Glomerular endothelial cell (primary cell): ENCODE measurements at places on chromosomes 7 and 10. TPM values are rescaled to one million over a fixed set of nuclear protein-coding genes. Genes with fewer than 3 reads are reported as not detected.

GRCh38 chr7:80496586-80496985, 15.3 kb downstream of the GNAT3 start:
- DNase-seq, result no peak

DNA sequence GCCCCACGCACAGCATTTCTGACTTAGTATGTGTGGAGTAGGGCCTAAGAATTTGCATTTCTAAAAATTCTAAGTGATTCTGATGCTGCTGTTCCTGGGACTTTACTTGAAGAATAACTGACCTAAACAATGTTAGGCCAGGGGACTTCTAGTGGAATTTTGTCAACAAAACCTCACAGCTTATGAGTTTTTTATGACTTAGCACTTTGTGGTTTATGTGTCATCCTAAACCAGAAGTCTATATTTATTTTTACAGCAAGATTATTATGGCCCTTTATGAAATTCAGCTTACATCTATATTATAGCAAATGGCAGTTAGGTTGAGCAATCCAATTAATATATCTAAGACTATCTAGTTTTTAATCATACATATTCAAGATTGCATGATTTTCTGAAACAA, 24.6 kb upstream of the BET1 start:
- DNase-seq, result no peak

The COBL gene
- not detected in 2 replicates for total RNA-seq

The LAMB1 gene
- total RNA-seq, result 458 and 732 TPM in 2 replicates

The ANKMY2 gene
- total RNA-seq, result 7.8 and 9.2 TPM in 2 replicates

The APBB1IP gene
- total RNA-seq, result 0.47 and 0.68 TPM in 2 replicates
